ENCODE measurements at places on chromosomes 7 and 10.
A peak's percentile ranks its signal among the peaks of the same experiment; 100 is the strongest.

DNA sequence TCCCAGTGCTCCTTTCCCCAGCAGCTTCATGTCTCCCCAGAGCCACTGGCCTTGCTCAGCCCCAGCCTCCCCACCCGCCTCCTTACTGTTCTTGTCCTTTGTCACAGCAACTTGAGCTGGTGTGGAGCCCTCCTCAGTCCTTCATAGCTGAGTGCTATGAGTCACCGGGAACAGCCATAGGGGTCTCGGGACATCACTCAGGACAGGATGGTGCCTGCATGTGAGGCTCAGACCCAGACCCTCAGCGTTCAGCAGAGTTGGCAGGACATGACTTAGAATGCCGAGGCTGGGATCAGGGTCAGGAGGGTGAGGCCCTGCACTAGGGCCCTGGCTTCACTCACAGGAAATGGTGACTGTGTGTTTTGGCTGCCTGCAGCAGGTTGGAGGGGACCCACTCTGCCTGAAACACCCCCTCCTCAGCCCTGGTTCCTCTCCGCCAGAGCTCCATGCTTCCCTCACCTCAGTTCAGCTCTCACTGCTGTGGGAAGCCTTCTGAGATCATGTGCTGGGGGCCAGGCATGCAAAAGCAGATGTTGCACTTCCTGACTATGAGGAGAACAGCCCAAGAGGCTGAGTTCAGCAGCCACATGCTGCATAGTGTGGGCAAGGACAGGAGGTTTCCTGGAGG lies 40.7 kb upstream of the GJD4 start:
- DNase-seq = no peak

DNA sequence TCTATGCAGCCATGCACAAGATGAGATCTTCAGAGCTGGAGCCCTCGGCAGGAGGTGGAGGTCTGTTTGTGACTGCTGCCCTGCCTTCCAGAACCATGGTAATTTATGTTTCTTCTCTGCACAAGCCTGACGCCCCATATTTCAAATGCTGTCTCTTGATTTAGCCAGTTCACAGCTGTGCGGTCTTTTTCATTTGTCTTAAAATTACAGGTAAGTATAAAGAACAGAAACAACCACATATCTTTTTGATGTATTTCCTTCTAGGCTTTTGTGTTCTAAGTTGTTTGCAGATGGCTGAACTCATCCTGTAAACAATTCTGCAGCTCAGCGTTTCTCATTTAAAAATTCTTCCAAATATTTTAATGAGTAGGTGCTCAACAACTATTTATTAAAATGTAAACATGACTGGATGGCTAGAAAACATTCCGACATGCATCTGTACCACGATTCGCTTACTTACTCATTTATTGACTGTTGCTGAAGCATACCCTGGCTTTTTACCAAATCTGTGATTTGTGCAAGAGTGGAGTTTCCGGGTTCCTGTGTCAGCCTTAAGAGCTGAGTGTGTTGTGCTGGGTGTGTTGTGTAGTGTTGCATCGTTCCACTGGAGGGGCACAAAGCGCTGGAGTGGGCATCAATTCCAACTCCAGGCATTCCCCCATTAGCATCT lies 58.9 kb downstream of the PIP4K2A start:
- peak; percentile 20 for DNase-seq

GRCh38 chr7:18975276-18975675 lies 142.2 kb downstream of the TWIST1 start:
- DNase-seq = no peak

- DNase-seq = no peak
Measured at GRCh38 chr7:144468990-144469732, 65.7 kb upstream of the NOBOX start.

- no peak for DNase-seq
Measured at GRCh38 chr7:90594751-90595317, 1.3 kb upstream of the CDK14 start.

- DNase-seq = no peak
Measured at GRCh38 chr10:21810582-21811244, 192.8 kb downstream of the DNAJC1 start.

DNA sequence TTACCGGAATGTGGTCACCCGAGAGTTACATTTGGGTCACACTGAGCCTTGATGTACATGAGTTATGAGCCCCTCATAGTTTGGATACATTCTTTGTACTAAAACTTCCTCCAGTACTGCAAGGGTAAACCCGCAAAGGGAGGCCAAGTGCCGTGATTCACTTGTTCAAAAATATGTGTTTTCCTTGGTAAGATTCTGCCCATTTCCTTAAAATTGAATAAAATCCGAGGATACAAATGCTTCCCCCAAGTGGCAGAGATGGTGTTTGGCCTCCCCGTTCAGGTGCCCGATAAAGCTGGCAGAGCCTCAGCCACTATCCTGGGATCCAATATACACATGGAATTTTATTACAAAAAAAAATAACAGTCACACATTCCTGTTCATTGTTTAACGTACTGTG lies 268.3 kb downstream of the DIP2C start:
- no peak for DNase-seq

DNA sequence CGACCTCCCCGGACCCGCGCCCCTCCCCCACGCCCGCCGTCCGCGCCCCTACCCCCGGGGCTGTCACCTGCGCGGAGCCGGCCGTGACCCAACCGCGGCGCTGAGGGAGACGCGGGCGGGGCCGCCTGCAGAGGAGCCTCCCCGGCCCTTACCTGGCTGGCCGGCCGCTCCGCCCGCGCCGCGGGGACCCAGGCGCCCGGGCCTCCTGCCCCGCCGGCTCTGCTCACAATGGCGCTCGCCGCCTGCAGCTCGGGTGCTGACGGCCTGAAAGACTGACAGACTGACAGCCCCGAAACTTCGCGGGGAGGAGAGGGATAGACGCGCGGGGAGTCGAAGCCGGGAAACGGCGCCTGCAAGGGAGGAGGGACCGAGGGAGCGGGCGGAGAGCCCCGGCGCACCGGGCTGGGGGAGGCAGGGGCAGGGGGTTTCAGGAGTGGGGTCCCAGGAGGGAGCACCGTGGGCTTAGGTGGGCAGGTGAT lies 393 bp downstream of the ZNF467 start:
- peak; percentile 20 for DNase-seq

- DNase-seq = no peak
Measured at GRCh38 chr10:35352512-35352911, 16.2 kb downstream of the CCNY start.

DNA sequence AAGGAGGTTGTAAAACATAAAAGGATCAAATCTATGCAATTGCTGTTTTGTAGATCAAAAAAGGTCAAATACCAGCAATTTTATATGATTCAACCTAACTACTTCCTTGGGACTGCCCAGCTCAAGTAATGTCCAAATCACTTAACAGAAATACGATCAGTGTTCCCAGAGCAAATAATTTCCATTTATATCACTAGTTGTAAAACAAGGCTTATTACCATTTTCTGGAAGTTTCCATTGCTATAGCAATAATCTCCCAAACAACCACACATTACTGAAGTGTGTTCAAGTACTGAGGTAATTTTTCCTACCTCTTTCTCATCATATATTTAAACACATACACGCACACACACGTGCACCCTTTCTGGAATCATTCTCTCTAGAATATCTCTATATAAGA lies 123.3 kb downstream of the NRCAM start:
- no peak for DNase-seq

- DNase-seq = no peak
Measured at GRCh38 chr10:111677759-111678158, 505.8 kb downstream of the GPAM start.

GRCh38 chr7:69912846-69913245 lies 314.6 kb downstream of the AUTS2 start:
- no peak for DNase-seq
